Thyroid gland (tissue), 4 donors: ENCODE measurements at places on chromosomes 2 and 18. TPM values are rescaled to one million over a fixed set of nuclear protein-coding genes. Genes with fewer than 3 reads are reported as not detected.

- H3K36me3 ChIP-seq: peaks cover 14% of the 10 kb centered on the region
- no peaks in the 10 kb centered on the region for H3K27me3 ChIP-seq
- DNase-seq: no peak
- H3K4me1 ChIP-seq: no peaks in the 10 kb centered on the region
- H3K4me3 ChIP-seq: no peak overlapping the region
- H3K27ac ChIP-seq: no peak overlapping the region
Measured at GRCh38 chr2:38981003-38981669, 91.5 kb downstream of the ARHGEF33 start.

DNA sequence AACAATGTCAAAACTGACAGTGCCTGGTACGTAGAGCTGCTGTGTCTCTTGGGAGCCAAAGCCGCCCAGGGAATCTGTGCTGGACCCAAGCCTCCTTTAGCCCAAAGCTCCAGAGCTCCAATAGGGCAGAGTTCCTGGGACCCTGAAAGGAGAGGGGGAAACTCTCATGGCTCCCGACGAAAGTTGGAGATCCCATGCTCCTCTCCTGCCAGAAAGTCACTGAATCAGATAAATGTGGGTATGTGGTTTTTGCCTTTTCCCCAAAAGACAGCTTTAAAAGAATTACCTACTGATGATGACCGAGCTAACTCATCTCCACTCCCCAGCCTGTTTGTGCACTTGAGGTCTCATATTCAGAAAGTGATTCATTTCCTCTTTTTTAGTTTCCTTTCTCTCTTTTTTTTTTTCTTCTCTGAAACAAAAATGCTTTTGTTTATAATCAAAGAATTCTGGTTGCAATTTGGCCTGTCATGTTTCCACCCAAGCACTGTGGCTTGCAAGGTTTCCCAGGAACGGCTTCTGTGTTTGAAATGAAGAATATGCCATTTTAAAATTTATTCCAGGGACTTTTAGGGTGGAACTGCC lies 14.1 kb upstream of the PMAIP1 start:
- H3K4me3 ChIP-seq: no peak overlapping the region
- H3K4me1 ChIP-seq: peaks cover 5% of the 10 kb centered on the region
- no peaks in the 10 kb centered on the region for H3K36me3 ChIP-seq
- no peak overlapping the region for H3K27ac ChIP-seq

- DNase-seq: no peak
- no peak overlapping the region for H3K4me3 ChIP-seq
- H3K36me3 ChIP-seq: no peaks in the 10 kb centered on the region
- no peak overlapping the region for H3K27ac ChIP-seq
Measured at GRCh38 chr2:1988594-1988993, 244.3 kb upstream of the PXDN start.

- H3K4me1 ChIP-seq: no peaks in the 10 kb centered on the region
- H3K36me3 ChIP-seq: no peaks in the 10 kb centered on the region
- H3K27me3 ChIP-seq: no peaks in the 10 kb centered on the region
- no peak overlapping the region for H3K4me3 ChIP-seq
- no peak for DNase-seq
- no peak overlapping the region for H3K27ac ChIP-seq
Measured at GRCh38 chr18:13331846-13332245, 113.3 kb downstream of the LDLRAD4 start.

GRCh38 chr2:11771971-11772615 lies 25.7 kb downstream of the LPIN1 start:
- peak; percentile 18 for DNase-seq
- no peaks in the 10 kb centered on the region for H3K27me3 ChIP-seq
- H3K36me3 ChIP-seq: peaks cover 40% of the 10 kb centered on the region
- no peaks in the 10 kb centered on the region for H3K4me1 ChIP-seq
- H3K4me3 ChIP-seq: no peak overlapping the region
- H3K27ac ChIP-seq: no peak overlapping the region

- no peaks in the 10 kb centered on the region for H3K36me3 ChIP-seq
- no peaks in the 10 kb centered on the region for H3K27me3 ChIP-seq
- H3K4me1 ChIP-seq: no peaks in the 10 kb centered on the region
- H3K27ac ChIP-seq: no peak overlapping the region
- no peak for DNase-seq
- no peak overlapping the region for H3K4me3 ChIP-seq
Measured at GRCh38 chr2:172914341-172915008, 161.2 kb upstream of the MAP3K20 start.

DNA sequence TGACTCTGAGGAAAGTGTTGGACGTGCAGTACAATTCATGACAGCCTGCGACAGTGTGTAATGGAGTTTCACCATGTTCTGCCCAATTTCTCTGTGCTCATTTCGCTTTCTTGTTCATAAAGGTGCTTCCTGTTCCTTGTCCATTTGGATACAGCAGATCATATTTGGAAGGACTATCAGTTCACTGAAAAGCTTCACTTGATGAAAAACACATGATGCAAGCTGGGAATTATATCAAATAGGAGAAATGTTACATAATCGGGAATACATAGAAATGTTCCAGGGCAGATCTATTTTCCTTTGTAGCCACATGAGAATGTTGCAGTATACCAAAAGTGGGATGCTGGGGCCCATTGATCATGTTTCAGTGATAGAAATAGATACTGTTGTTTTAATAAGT lies 266.3 kb upstream of the SLC14A2 start:
- no peaks in the 10 kb centered on the region for H3K4me1 ChIP-seq
- H3K27ac ChIP-seq: no peak overlapping the region
- no peaks in the 10 kb centered on the region for H3K36me3 ChIP-seq
- no peak for DNase-seq
- no peak overlapping the region for H3K4me3 ChIP-seq

DNA sequence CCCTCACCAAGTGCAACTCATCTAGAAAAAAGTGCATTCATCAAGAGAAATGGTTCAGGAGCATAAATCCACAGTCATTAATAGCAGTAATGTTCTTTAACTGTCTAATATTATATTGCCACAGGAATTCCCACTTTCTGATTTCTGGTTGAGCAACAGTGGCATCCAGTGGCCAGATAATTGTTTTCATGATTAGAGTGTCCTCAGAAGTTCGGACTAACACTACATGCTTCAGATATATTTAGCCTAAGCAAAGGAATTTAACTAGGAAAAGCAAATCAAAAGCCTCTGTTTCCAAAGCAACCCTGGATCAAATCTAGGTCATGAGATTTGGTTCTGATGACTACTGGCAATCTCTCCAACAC lies 9.8 kb upstream of the ERBB4 start:
- no peaks in the 10 kb centered on the region for H3K27me3 ChIP-seq
- peaks cover 8% of the 10 kb centered on the region for H3K4me1 ChIP-seq
- no peak overlapping the region for H3K27ac ChIP-seq
- no peaks in the 10 kb centered on the region for H3K36me3 ChIP-seq
- DNase-seq: peak; percentile 29
- no peak overlapping the region for H3K4me3 ChIP-seq

GRCh38 chr2:39024833-39025232 lies 96.0 kb downstream of the SOS1 start:
- no peak for DNase-seq
- H3K4me3 ChIP-seq: no peak overlapping the region
- H3K36me3 ChIP-seq: no peaks in the 10 kb centered on the region
- no peaks in the 10 kb centered on the region for H3K27me3 ChIP-seq
- peaks cover 16% of the 10 kb centered on the region for H3K4me1 ChIP-seq
- peak overlapping the region; percentile 45 for H3K27ac ChIP-seq

DNA sequence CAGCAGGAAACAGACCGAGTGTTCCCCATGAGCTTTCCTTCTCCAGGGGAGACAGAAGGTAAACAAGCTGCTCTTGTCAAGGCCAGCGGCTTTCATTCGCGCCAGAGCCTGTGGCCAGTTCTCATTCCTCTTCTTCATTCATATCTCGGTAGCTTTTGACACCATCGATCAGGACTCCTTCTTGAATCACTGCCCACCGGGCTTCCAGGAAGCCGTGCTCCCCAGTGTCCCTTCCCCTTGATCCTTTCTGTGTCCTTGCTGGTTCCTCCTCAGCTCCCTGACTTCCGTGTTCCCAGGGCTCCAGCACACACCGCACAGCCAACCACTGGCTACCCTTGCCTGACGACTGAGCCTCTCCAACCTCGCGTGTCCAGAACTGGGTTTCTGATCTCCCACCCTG lies 14.1 kb downstream of the SLC66A3 start:
- H3K27me3 ChIP-seq: no peaks in the 10 kb centered on the region
- H3K4me3 ChIP-seq: no peak overlapping the region
- H3K4me1 ChIP-seq: no peaks in the 10 kb centered on the region
- no peaks in the 10 kb centered on the region for H3K36me3 ChIP-seq

GRCh38 chr2:210493528-210493927 lies 17.0 kb upstream of the LANCL1 start:
- no peaks in the 10 kb centered on the region for H3K27me3 ChIP-seq
- no peaks in the 10 kb centered on the region for H3K36me3 ChIP-seq
- no peak overlapping the region for H3K27ac ChIP-seq
- H3K4me1 ChIP-seq: no peaks in the 10 kb centered on the region
- H3K4me3 ChIP-seq: no peak overlapping the region

DNA sequence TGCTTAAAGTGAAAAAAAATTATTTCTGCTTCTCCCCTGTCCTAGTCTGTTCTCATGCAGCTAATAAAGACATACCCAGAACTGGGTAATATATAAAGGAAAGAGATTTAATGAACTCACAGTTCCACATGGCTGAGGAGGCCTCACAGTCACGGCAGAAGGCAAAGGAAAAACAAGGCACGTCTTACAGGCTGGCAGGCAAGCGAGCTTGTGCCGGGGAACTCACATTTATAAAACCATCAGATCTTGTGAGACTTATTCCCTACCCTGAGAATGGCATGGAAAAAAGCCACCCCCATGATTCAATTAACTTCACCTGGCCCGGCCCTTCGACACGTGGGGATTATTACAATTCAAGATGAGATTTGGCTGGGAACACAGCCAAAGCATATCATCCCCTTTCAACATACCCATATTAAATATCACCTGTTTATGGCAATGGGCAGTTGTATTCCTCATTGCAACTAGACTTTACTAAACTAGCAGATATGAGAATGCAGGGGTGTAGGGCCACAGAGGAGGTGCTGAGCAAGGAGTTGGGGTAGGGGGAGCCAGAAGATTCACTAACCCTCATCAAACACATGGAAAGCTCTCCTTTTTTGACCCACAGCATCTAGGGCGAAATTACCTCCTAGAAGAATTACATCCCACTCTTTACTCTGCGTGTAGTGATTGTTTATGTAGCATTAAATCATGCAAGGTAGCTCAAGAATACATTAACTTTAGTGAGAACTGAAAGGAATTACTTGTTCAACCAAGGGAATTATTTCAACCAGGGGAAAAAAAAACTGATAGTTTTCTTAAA lies 183.3 kb upstream of the DOK6 start:
- H3K27me3 ChIP-seq: no peaks in the 10 kb centered on the region
- H3K36me3 ChIP-seq: no peaks in the 10 kb centered on the region
- no peaks in the 10 kb centered on the region for H3K4me1 ChIP-seq
- no peak overlapping the region for H3K27ac ChIP-seq

- no peak for DNase-seq
- no peak overlapping the region for H3K4me3 ChIP-seq
- H3K27me3 ChIP-seq: no peaks in the 10 kb centered on the region
- no peak overlapping the region for H3K27ac ChIP-seq
Measured at GRCh38 chr2:141928476-141928875, 202.3 kb downstream of the LRP1B start.

DNA sequence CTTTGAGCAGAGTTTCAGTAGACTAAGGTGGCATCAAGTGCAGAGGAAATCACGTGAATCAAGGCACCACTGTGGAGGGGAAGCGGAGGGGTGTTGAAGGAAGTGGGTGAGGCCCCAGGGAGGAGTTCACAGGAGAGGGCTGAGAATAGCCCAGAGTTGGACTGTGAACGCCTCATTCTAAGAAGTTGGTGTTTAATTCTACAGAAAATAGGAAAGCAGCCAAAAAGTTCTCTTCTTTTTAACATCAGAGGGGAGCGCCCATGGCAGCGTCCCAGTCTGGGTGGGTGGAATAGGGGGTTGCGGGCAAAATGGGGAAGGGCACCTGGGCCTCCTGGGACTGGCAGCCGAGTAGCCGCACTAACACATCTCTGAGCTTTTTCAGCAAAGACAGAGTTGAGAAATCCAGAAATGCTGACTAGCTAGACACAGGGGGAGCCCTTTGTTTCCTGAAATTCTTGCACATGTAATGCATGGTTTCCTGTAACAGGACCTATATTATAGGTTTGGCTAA lies 97.0 kb downstream of the NEB start:
- no peaks in the 10 kb centered on the region for H3K27me3 ChIP-seq
- H3K4me1 ChIP-seq: no peaks in the 10 kb centered on the region
- no peak overlapping the region for H3K27ac ChIP-seq
- no peak overlapping the region for H3K4me3 ChIP-seq
- no peaks in the 10 kb centered on the region for H3K36me3 ChIP-seq

DNA sequence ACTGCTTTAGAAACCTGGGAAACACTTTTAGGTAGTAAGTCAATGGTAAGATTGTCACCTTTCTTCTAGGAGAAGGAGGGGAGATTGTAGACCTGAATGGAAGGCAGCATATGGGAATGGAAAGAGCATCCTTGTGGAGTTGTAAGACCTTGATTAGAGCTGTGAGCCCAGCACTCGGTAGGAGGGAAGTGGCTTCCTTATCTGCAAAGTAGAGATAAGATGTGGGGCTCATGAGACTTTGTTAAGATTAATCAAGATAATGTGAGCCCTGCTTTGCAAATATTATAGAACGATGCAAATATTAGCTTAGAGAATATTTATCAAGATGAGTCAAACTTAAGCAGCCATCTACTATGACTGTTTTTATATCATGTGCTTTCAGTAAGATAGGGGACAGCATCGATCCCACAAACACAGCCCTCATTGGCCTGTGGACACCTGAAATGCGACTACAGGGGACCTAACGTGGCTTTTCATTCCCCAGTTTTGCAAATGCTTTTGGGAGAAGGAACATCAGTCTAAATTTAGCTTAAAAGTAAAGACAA lies 243.7 kb downstream of the LTBP1 start:
- no peak for DNase-seq
- no peaks in the 10 kb centered on the region for H3K4me1 ChIP-seq
- no peak overlapping the region for H3K27ac ChIP-seq
- H3K36me3 ChIP-seq: no peaks in the 10 kb centered on the region
- H3K4me3 ChIP-seq: no peak overlapping the region

SLC14A1 gene
- total RNA-seq: 20.5 TPM

CGREF1 gene
- total RNA-seq: not detected

ALLC gene
- total RNA-seq: not detected

CCDC121 gene
- 9.9 TPM for total RNA-seq

GPR39 gene
- 4.0 TPM for total RNA-seq

CEP192 gene
- total RNA-seq: 36.0 TPM
